Effector CD8-positive, alpha-beta T cell (primary cell): ENCODE measurements at places on chromosomes 2 and 18.
A peak's percentile ranks its signal among the peaks of the same experiment; 100 is the strongest.

- DNase-seq = peak; percentile 22
Observed at GRCh38 chr2:222861411-222862105, 722 bp downstream of the ACSL3 start.

GRCh38 chr2:199458009-199458805 lies 468 bp upstream of the SATB2 start:
- no peak for DNase-seq

- DNase-seq = no peak
Observed at GRCh38 chr18:8623549-8624106, 14.4 kb downstream of the RAB12 start.

GRCh38 chr2:127373362-127374083 lies 14.3 kb downstream of the MAP3K2 start:
- DNase-seq = no peak

GRCh38 chr18:76697441-76697901 lies 124.9 kb upstream of the ZNF236 start:
- DNase-seq = no peak

GRCh38 chr2:237596520-237597195 lies 6.1 kb upstream of the RAB17 start:
- DNase-seq = no peak

- DNase-seq = no peak
Observed at GRCh38 chr2:218289639-218290315, 2.5 kb downstream of the TMBIM1 start.

DNA sequence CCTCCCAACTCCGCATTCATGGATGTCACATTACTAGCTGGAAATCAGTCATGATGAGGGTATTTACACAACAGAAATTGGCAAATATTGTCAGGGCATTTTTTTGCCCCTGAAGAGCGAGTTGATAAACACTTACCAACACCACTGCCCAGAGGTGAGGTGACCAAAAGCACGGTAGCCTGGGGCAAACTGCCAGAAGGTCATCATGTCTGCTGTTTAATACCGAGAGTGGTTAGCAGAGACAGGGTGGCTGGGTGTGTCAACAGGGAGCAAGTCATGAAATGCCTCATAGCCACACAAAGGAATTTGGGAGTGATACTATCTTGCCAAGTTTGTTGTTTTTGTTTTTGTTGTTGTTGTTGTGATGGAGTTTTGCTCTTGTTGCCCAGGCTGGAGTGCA lies 37.0 kb upstream of the EPC2 start:
- no peak for DNase-seq

DNA sequence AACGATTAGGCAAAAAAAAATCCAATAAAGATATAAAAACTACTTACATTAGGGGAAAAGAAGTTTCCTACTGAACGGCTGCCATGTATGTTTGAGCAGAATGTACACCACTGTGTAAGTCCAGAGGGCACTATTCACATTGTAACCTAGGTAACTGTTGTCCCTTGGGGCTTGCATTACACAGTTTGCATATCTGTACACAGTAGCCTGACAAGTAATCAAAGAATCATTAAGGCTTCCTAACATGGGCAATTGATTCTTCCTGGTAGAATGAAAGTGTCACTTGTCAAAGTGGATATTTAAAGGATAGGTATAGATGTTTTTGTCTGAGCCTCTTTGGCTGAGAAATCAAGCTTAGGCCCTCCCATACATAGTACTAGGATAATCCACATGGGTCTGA lies 39.1 kb downstream of the PLEK start:
- no peak for DNase-seq

GRCh38 chr2:189685540-189686229 lies 11.2 kb downstream of the ANKAR start:
- no peak for DNase-seq

DNA sequence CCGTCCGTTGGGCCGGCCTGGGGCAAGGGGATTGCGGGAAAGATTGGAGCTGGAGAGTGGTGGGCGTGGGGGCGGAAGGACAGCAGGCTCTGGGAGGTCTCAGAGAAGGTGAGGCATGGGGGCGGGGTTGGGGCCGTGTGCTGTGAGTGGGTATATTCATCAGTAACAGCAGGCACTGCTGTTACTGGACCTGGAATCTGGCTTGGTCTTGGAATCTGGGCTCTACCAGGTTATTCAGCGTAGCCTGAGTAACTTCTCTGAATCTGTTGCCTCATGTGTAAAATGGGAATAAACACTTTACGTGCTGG lies 435 bp downstream of the RNF181 start:
- DNase-seq = no peak

GRCh38 chr2:235702186-235702585 lies 208.3 kb downstream of the AGAP1 start:
- no peak for DNase-seq

- no peak for DNase-seq
Observed at GRCh38 chr2:240250985-240251847, 110.8 kb upstream of the OTOS start.

DNA sequence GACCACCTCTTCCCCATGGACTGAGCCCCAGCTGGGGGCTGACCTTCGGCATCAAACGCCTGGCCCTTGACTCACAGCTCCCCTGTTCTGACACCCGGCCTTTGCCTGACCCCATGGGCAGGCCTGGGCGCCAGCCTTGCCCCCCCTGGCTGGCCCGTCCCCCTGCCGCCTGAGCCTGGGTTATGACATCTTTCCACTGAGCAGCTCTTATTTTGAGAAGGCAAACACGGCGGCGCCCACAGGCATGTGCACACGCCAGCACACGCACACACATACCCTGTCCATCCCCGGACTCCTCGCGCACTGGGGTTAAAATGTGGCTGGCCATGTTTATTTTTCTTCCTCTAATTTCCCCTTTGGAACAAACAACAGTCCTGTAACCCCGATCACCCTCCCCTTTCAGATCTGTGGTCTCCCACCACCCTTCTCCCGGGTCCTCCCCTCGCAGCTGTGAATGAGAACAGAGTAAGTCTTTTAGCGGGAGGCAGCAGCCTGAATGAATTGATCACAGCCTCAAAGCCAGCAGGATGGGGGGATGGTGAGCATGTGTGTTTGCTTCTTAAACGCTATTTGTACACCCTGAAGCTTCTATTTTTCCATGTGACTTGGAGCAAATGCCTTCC lies 11.8 kb upstream of the ATOH8 start:
- no peak for DNase-seq

- DNase-seq = no peak
Observed at GRCh38 chr2:37354531-37354930, 10.1 kb downstream of the QPCT start.

DNA sequence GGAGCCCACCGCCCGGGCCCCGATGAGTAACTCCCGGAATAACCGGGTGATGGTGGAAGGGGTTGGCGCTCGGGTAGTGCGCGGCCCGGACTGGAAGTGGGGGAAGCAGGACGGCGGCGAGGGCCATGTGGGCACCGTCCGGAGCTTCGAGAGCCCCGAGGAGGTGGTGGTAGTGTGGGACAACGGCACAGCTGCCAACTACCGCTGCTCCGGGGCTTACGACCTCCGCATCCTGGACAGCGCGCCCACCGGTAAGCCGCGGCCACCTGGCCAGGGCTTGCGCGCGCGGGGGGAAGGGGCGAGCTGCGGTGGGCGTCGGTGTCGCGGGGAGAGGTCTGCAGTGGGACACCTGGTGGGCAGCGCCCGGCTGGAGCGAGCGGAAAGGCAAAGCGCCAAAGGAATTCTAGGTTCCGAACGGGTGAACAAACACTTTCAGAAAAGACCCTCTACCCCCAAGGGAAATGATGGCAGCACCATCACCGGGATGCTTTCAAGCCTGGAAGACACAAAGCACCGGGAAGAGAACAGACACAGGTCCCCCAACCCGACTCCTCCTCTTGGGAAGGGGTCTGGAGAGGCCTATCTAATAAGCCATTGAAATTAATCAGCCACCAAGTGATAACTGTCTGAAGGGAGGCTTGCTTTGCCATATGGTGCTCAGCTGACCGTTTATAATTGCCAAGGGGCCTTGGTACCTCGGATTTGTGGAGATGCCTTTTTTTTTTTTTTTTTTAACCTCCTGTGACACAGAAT lies 1.1 kb downstream of the MIB1 start:
- DNase-seq = no peak

DNA sequence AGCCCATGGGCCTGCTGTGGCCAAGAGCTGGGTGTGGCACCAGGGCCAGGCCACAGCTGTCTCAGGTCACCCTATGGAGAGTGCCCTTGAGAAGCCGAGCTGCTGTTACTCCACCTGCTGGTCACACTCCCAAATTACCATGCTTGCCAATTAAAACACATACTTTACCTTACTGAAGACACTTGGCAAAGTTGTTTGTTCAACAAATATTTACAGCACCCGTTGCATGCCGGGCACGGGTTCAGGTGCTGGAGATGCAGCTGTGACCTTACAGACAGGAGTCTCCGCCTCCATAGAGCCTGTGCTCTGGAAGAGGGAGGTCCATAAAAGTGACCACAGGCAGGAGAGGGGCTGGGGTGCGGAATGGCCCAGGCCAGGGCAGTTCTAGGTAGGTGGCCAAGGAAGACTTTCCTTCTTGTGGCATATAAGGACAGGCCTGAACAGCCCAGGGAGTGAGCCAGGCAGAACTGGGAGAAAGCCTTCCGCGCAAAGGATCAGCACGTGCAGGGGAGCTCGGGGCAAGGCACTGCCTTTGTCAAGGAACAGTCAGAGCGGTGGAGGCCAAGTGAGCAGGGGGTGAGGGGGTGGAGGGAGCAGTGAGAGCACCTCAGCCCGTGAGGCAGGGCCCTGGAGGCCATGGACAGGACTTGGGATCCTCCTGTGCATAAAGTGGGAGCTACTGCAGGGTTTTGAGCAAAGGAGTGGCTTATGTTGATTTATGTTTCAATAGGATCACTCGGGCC lies 23.6 kb upstream of the RBM44 start:
- peak; percentile 4 for DNase-seq

DNA sequence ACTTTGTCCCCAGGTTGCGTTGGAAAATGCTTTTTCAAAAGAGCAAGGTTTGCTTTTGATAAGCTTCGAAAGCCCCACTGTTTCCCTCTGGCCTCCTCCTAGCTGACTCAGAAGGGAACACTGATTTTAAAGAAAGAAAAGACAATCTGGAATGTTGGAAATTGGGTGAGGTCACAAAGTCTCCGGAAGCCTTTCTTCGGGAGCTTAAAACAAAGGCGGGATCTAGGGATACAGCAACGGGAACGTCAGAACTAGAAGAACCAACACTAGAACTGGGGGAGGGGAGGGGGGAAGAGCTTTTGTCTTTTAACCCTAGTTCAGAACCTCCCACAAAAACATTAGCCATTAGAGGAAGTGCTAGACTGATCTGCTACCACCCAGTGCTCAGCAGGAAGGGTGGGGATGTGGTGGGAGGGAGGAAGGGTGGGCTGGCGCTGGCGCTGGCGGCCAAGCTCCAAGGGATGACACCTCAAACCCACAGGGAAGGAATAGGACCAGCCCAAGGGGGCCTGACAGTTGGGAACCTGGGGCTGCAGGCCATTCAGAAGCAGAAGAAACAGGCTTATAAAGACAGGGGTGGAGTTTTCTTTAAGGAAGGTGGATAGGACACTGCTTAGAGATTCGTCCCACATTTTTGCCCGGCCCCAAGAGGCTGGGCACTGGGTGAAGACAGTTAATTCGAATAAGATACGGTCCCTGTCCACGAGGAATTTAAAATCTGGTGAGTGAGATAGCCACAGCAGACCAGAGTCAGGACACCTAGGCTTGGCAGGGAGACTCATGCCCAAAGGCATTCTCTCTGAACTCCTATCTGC lies 1.7 kb downstream of the TMSB10 start:
- DNase-seq = peak; percentile 31

DNA sequence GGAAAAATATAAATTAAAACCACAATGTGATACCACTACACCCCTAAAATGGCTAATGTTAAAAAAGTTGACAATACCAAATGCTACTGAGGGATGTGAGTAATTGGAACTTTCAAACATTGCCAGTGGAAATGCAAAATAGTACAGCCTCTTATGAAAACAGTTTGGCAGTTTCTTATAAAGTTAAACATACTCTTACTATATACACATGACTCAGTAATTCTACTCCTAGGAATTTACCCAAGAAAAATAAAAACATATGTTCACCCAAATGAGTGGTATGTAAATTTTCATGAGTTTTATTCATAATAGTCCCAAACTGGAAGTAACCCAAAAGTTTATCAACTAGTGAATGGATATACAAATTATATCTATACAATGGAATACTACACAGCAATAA lies 228.0 kb downstream of the CYP26B1 start:
- no peak for DNase-seq

DNA sequence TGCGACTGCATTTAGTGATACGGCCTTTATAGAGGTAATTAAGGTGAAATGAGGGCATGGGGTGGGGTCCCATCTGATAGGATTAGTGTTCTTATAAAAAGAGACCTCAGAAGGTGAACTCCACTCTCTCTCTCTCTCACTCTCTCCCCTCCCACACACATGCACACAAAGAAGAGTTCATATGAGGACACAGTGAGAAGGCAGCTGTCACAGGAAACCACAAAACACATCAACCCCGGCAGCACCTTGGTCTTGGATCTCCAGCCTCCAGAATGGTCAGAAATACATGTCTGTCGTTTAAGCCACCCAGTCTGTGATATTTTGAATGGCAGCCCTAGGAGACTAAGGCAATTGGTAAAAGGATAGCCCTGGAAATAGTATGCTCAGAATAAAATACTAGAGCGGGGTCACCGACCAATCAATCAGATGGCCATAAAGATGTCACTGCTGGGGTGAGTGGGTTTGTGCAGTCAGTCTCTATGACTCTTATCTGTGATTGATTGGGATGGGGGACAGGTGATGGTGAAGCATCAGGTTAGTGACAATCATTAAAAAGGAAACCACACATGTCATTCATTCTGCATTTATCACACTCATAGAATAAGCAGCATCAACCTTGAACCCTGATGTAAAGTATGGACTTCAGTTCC lies 118.9 kb upstream of the POU3F3 start:
- no peak for DNase-seq

GRCh38 chr2:99476629-99477028 lies 13.2 kb downstream of the REV1 start:
- no peak for DNase-seq

DNA sequence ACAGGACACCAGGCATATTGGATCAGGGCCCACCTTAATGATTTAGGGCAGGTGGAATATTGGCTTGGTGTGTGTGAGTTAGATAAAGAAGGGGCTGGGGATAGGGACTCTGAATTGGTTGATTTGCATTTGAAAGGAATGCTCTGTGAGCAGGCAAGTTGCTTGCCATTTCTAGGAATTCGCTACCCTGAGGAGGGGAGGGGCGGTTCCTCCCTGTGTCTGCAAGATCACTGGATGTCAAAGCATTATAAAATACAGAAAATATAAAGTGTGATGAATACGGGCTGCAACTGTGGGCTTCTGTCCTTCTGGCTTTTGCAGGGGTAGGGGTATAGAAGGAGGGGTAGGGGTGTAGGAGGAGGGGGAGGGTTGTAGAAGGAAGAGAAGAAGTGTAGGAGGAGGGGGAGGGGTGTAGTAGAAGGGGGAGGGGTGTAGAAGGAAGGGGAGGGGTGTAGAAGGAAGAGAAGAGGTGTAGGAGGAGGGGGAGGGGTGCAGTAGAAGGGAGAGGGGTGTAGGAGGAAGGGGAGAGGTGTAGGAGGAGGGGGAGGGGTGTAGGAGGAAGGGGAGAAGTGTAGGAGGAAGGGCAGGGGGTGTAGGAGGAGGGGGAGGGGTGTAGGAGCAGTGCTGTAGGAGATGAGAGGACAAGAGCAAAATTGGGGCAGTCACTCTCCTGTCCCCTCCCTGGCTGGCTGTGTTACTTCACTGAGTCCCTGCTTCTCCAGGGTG lies 238.0 kb upstream of the COPS8 start:
- DNase-seq = no peak
